Activated CD8-positive, alpha-beta memory T cell treated with anti-CD3 and anti-CD28 coated beads for 1 hour (primary cell): ENCODE measurements at places on chromosomes 1 and 21.

- no peak for DNase-seq
Measured at GRCh38 chr1:11978301-11978700, 1.9 kb upstream of the MFN2 start.

DNA sequence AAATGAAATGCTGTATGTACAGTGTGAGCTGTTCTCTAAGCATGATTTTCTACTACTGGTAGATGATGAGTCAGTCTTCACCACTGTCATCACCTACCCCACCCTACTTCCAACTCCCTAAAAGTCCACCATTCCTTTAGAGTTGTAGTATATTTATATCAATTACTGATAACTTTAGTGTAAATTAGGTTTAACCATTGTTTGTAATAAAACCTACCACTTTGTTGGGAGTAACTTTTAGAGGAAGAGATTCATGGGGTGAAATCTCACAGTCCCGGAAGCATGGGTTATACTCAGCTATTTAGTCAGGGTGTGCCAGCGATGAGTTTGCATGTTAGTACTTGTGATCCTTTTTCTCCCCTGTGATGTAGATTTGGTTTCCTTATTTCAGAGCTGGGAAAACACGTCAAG is 17.1 kb downstream of the MORC3 start:
- DNase-seq = no peak

GRCh38 chr1:16391411-16391810 is 24.4 kb downstream of the SZRD1 start:
- no peak for DNase-seq

DNA sequence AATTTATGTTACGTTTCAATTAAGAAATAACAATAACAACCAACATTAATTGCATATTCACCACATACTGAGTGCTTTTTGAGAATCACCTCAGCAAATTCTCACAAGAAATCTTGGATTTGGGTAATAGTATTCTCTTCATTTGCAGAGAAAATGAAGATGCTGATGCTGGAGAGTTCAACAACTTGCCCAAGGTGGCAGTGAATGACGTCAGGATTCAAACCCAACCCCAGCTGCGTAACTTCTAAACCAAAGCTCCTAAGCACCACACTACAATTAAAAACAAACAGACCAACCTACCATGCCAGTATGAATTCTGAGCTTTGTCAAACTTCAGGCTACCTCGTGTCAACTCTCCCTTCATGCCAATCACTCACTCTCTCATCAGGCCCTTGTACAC is 46.7 kb upstream of the GJB5 start:
- no peak for DNase-seq

- DNase-seq = no peak
Measured at GRCh38 chr1:9737057-9737456, 85.5 kb downstream of the PIK3CD start.

GRCh38 chr21:36534656-36535055 is 54.7 kb upstream of the CLDN14 start:
- no peak for DNase-seq

DNA sequence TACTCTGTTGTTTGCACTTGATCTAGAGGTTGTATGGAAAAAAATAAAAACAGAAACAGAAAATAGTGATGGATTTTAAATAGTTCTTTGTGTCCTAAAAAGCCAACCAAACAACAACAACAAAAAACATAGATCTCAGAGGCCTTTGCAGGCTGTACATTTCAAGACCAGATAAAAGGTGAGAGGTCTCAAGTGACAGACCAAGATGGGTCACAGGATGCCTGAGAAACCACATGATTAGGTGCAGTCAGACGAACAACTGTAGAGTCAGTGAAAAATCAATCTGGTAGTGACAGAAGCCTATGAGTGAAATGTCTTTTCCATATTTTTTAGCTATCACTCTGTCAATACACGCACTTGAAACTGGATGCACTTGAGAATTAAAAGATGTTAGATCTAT is 193.5 kb upstream of the SAMSN1 start:
- DNase-seq = no peak

GRCh38 chr21:29166323-29166722 is 35.9 kb downstream of the MAP3K7CL start:
- no peak for DNase-seq
